ENCODE measurements at places on chromosomes 1 and 21.

DNA sequence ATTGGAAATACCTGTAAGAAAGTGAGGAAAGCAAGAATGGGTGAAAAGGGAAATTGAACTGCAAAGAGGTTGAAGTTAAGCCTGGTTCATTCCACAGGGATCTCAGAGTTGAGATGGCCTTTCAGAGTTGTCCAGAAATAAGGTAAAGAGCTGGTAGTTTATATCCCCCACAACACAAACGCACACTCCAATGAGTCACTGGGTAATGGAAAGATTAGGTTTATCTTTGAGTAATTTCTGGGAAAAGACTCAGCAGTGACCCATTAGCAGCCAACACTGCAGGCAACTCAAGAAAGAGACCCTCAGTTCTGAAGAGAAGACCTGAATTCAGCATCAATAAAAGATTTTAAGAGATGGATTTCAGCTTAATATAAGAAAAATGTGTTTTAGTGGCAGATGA, 485.5 kb downstream of the PTPRC start:
- no peaks in the 10 kb centered on the region for H3K36me3 ChIP-seq
- no peak for DNase-seq
- H3K4me3 ChIP-seq = no peak overlapping the region
- H3K4me1 ChIP-seq = no peaks in the 10 kb centered on the region
- H3K27ac ChIP-seq = no peak overlapping the region

- H3K4me1 ChIP-seq = peaks cover 17% of the 10 kb centered on the region
- DNase-seq = no peak
- H3K27me3 ChIP-seq = no peaks in the 10 kb centered on the region
Observed at GRCh38 chr1:1402072-1402900, 3.2 kb upstream of the CCNL2 start.

- no peak overlapping the region for H3K4me3 ChIP-seq
- H3K36me3 ChIP-seq = peaks cover 16% of the 10 kb centered on the region
- no peaks in the 10 kb centered on the region for H3K27me3 ChIP-seq
- H3K27ac ChIP-seq = no peak overlapping the region
- no peak for DNase-seq
- H3K4me1 ChIP-seq = peaks cover 11% of the 10 kb centered on the region
Observed at GRCh38 chr1:64699327-64699726, 45.5 kb upstream of the RAVER2 start.

GRCh38 chr1:176205332-176205914, 1.7 kb downstream of the COP1 start:
- no peaks in the 10 kb centered on the region for H3K36me3 ChIP-seq
- no peak for DNase-seq
- no peaks in the 10 kb centered on the region for H3K27me3 ChIP-seq
- no peak overlapping the region for H3K27ac ChIP-seq

- H3K36me3 ChIP-seq = no peaks in the 10 kb centered on the region
- H3K4me1 ChIP-seq = peaks cover 13% of the 10 kb centered on the region
- H3K27ac ChIP-seq = no peak overlapping the region
- H3K4me3 ChIP-seq = no peak overlapping the region
Observed at GRCh38 chr1:183783767-183784637, 20.9 kb upstream of the RGL1 start.

GRCh38 chr1:43156026-43156425, 16.1 kb downstream of the EBNA1BP2 start:
- no peak overlapping the region for H3K27ac ChIP-seq
- no peak for DNase-seq
- no peaks in the 10 kb centered on the region for H3K27me3 ChIP-seq
- H3K36me3 ChIP-seq = no peaks in the 10 kb centered on the region
- H3K4me1 ChIP-seq = peaks cover 2% of the 10 kb centered on the region

- no peaks in the 10 kb centered on the region for H3K4me1 ChIP-seq
- H3K4me3 ChIP-seq = no peak overlapping the region
- no peaks in the 10 kb centered on the region for H3K36me3 ChIP-seq
Observed at GRCh38 chr1:218741852-218742251, 396.7 kb downstream of the TGFB2 start.

DNA sequence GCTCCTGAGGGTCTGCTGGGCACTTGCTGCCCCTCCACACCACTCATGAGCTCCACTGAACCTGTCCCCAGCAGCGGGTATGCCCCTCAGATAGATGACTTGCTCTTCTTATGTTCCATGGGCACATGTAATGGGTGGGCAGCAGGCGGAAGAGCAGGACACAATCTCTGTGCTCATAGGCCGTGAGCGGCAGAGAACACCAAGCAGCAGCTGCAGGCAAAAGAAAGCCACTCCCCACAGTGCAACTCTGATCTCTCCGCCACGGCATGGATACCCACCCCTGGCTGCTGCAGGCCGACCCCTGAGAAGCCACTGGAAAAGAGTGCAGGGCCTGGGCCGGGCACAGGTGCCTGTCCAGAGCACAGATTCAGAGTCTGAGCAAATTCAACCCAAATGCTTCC, 135.2 kb upstream of the RUNX3 start:
- no peak overlapping the region for H3K4me3 ChIP-seq
- no peaks in the 10 kb centered on the region for H3K36me3 ChIP-seq
- no peak overlapping the region for H3K27ac ChIP-seq
- DNase-seq = no peak
- H3K4me1 ChIP-seq = peaks cover 16% of the 10 kb centered on the region

- H3K27ac ChIP-seq = no peak overlapping the region
- no peaks in the 10 kb centered on the region for H3K27me3 ChIP-seq
- no peak for DNase-seq
Observed at GRCh38 chr21:29342363-29342957, 43.7 kb downstream of the BACH1 start.

- no peak overlapping the region for H3K4me3 ChIP-seq
- DNase-seq = no peak
- peaks cover 4% of the 10 kb centered on the region for H3K36me3 ChIP-seq
- no peaks in the 10 kb centered on the region for H3K27me3 ChIP-seq
- no peak overlapping the region for H3K27ac ChIP-seq
Observed at GRCh38 chr1:90987841-90988240, 34.0 kb downstream of the ZNF644 start.

DNA sequence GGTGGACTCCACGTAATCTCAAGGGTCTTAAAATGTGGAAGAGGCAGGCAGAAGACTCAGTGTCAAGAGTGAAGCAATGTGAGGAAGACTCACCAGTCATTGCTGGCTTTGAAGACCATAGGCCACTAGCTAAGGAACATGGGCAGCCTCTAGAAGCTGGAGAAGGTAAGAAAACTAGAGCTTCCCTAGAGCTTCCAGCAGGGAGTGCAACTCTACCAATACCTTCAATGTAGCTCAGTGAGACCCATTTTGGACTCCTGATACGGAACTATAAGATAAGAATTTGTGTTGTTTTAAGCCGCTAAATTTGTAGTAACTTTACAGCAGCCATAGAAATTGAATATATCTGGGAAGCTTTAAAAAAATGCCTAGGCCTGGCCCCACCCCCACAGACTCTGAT, 18.9 kb downstream of the METTL13 start:
- DNase-seq = no peak
- H3K4me1 ChIP-seq = no peaks in the 10 kb centered on the region
- no peak overlapping the region for H3K4me3 ChIP-seq
- peaks cover 28% of the 10 kb centered on the region for H3K36me3 ChIP-seq
- no peaks in the 10 kb centered on the region for H3K27me3 ChIP-seq

DNA sequence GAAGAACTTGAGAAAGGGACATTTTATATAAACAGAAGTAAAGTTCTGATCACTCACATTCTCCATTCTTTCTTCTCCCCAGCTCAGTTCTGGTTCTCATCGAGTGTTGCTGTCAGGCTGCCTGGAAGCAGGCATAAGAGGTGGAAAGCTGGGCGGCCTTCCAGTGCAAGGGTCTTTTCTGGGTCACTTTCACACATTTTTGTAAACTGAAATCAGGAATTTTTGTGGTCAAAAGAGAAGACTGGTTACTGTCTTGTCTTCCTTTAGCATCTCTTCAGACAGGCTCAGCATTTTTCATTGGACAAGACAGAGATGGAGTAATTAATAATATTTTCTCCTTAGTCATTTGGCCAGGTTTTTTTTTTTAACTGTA, 93.7 kb downstream of the CTH start:
- H3K4me3 ChIP-seq = no peak overlapping the region
- H3K27me3 ChIP-seq = no peaks in the 10 kb centered on the region
- no peak for DNase-seq
- H3K36me3 ChIP-seq = no peaks in the 10 kb centered on the region
- no peaks in the 10 kb centered on the region for H3K4me1 ChIP-seq
- no peak overlapping the region for H3K27ac ChIP-seq

GRCh38 chr1:243964915-243965314, 86.2 kb upstream of the ZBTB18 start:
- H3K27ac ChIP-seq = no peak overlapping the region
- no peak overlapping the region for H3K4me3 ChIP-seq
- no peaks in the 10 kb centered on the region for H3K36me3 ChIP-seq
- peaks cover 11% of the 10 kb centered on the region for H3K4me1 ChIP-seq
- DNase-seq = no peak

GRCh38 chr21:29430576-29430975, 131.9 kb downstream of the BACH1 start:
- no peaks in the 10 kb centered on the region for H3K36me3 ChIP-seq
- peaks cover 8% of the 10 kb centered on the region for H3K4me1 ChIP-seq
- no peaks in the 10 kb centered on the region for H3K27me3 ChIP-seq
- H3K4me3 ChIP-seq = no peak overlapping the region

- DNase-seq = no peak
- H3K27ac ChIP-seq = no peak overlapping the region
- H3K4me1 ChIP-seq = no peaks in the 10 kb centered on the region
- no peak overlapping the region for H3K4me3 ChIP-seq
- peaks cover 14% of the 10 kb centered on the region for H3K36me3 ChIP-seq
- H3K27me3 ChIP-seq = no peaks in the 10 kb centered on the region
Observed at GRCh38 chr1:6805004-6805416, 19.8 kb downstream of the CAMTA1 start.

GRCh38 chr1:205391386-205391785, 30.5 kb downstream of the LEMD1 start:
- DNase-seq = no peak
- no peaks in the 10 kb centered on the region for H3K36me3 ChIP-seq
- no peaks in the 10 kb centered on the region for H3K4me1 ChIP-seq
- peaks cover 10% of the 10 kb centered on the region for H3K27me3 ChIP-seq

GRCh38 chr1:38464071-38464661, 395.4 kb downstream of the RRAGC start:
- no peaks in the 10 kb centered on the region for H3K27me3 ChIP-seq
- no peak overlapping the region for H3K27ac ChIP-seq
- H3K36me3 ChIP-seq = peaks cover 1% of the 10 kb centered on the region
- H3K4me1 ChIP-seq = no peaks in the 10 kb centered on the region
- H3K4me3 ChIP-seq = no peak overlapping the region

GRCh38 chr21:16022921-16023320, 293.1 kb downstream of the USP25 start:
- H3K4me3 ChIP-seq = no peak overlapping the region
- no peaks in the 10 kb centered on the region for H3K36me3 ChIP-seq
- no peaks in the 10 kb centered on the region for H3K27me3 ChIP-seq
- H3K27ac ChIP-seq = no peak overlapping the region
- H3K4me1 ChIP-seq = no peaks in the 10 kb centered on the region
- DNase-seq = no peak

DNA sequence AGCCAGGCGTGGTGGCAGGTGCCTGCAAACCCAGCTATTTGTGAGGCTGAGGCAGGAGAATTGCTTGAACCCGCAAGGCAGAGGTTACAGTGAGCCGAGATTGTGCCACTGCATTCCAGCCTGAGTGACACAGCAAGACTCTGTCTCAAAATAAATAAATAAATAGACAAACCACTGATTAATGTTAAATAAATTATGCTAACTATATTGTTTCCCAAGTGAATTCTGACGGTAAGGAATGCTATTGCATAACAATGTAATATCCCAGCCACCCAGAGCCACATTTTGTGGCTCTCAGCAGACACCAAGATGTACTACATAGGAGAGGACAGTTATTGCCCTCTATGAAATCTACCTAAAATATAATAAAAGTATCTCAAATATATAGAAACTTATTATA, 55.4 kb downstream of the LPGAT1 start:
- DNase-seq = no peak
- H3K27me3 ChIP-seq = no peaks in the 10 kb centered on the region
- H3K36me3 ChIP-seq = peaks cover 22% of the 10 kb centered on the region
- H3K4me1 ChIP-seq = no peaks in the 10 kb centered on the region

- peaks cover 79% of the 10 kb centered on the region for H3K36me3 ChIP-seq
- H3K4me3 ChIP-seq = no peak overlapping the region
- DNase-seq = peak; percentile 41
- H3K27ac ChIP-seq = no peak overlapping the region
- H3K4me1 ChIP-seq = no peaks in the 10 kb centered on the region
- no peaks in the 10 kb centered on the region for H3K27me3 ChIP-seq
Observed at GRCh38 chr1:12276225-12276624, 46.4 kb downstream of the VPS13D start.

- H3K27ac ChIP-seq = no peak overlapping the region
- H3K27me3 ChIP-seq = no peaks in the 10 kb centered on the region
- H3K36me3 ChIP-seq = no peaks in the 10 kb centered on the region
- no peak overlapping the region for H3K4me3 ChIP-seq
- H3K4me1 ChIP-seq = no peaks in the 10 kb centered on the region
Observed at GRCh38 chr1:67211589-67212563, 45.6 kb downstream of the IL23R start.

- no peak for DNase-seq
- H3K4me1 ChIP-seq = peaks cover 2% of the 10 kb centered on the region
- no peaks in the 10 kb centered on the region for H3K36me3 ChIP-seq
Observed at GRCh38 chr21:43294194-43294902, 125.5 kb downstream of the CRYAA start.

- no peaks in the 10 kb centered on the region for H3K4me1 ChIP-seq
- no peaks in the 10 kb centered on the region for H3K27me3 ChIP-seq
- H3K27ac ChIP-seq = no peak overlapping the region
- no peak for DNase-seq
- no peaks in the 10 kb centered on the region for H3K36me3 ChIP-seq
Observed at GRCh38 chr21:42424914-42425541, 21.3 kb downstream of the UBASH3A start.

- no peak overlapping the region for H3K27ac ChIP-seq
- H3K4me1 ChIP-seq = peaks cover 29% of the 10 kb centered on the region
- H3K36me3 ChIP-seq = no peaks in the 10 kb centered on the region
- H3K4me3 ChIP-seq = no peak overlapping the region
Observed at GRCh38 chr1:167486090-167486824, 32.1 kb downstream of the CD247 start.

GRCh38 chr1:226649780-226650179, 89.3 kb downstream of the ITPKB start:
- peaks cover 31% of the 10 kb centered on the region for H3K4me1 ChIP-seq
- H3K36me3 ChIP-seq = peaks cover 21% of the 10 kb centered on the region
- no peak for DNase-seq
- H3K4me3 ChIP-seq = no peak overlapping the region

DNA sequence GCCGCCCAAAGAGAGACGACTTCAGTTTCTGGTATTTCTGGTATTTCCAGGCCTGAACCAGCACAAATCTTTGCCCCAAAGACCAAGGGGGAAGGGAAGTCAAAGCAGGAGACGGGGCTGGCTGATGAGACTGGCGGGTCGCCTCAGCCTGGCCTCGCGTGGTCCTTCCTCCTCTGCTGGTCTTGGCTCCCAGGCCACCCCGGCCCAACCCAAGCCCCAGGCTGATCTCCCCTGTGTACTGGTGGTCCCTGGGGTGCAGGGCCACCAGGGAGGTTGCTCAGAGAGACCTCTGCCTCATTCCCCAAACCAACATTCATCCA, 19.9 kb downstream of the WNT4 start:
- no peaks in the 10 kb centered on the region for H3K27me3 ChIP-seq
- H3K36me3 ChIP-seq = peaks cover 7% of the 10 kb centered on the region
- H3K27ac ChIP-seq = no peak overlapping the region
- peaks cover 16% of the 10 kb centered on the region for H3K4me1 ChIP-seq

GRCh38 chr1:57546549-57547330, 122.9 kb upstream of the DAB1 start:
- no peaks in the 10 kb centered on the region for H3K36me3 ChIP-seq
- DNase-seq = no peak
- no peaks in the 10 kb centered on the region for H3K4me1 ChIP-seq
- H3K4me3 ChIP-seq = no peak overlapping the region
- no peak overlapping the region for H3K27ac ChIP-seq
